ENCODE measurements at places on chromosomes 6 and 20.

- DNase-seq: no peak
Observed at GRCh38 chr20:56157530-56158203, 90.9 kb upstream of the MC3R start.

- no peak for DNase-seq
Observed at GRCh38 chr20:62505337-62506045, 29.7 kb upstream of the GATA5 start.

- DNase-seq: no peak
Observed at GRCh38 chr20:61895016-61895415, 170.7 kb downstream of the TAF4 start.

DNA sequence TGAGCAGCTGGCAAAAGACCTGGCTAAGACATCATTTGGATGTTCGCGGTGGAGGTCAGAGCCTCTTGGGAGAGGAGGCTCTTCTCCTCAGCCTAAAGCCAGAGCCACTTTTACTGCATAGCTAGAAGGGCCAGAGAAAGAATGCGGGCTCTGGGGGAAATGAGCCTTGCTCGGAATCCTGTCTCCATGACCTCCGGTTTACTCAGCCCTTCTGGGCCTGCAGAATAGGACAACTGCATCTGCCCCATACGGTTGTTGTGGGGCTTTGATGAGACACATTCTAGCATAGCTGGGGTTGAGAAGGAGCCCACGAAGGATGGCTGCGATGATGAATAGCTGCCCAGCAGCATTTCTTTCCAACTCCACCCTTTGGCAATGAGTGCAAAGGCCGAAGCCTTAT lies 115.0 kb upstream of the SLC22A23 start:
- DNase-seq: no peak

DNA sequence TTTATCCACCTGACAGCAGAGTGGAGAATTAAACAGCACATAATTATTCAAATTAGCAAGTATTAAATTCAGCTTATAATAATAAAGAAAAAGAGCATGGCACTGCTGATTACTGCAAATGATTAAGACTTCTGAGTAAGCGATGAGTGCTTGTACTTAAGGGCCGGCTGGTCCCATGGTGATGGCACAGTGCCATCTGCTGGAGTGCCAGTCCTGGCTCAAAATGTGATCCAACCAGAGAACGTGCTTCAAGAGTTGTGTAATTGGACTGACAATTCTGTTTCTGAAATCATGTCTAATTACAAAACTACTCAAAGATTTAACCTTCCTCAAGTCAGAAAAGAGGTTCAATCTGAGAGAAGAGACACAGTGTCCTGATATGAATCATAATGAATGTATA lies 181.6 kb upstream of the RGS17 start:
- peak; percentile 7 for DNase-seq

GRCh38 chr20:45853484-45853883 lies 3.7 kb downstream of the ACOT8 start:
- DNase-seq: no peak

Data from NCI-H1694 (cell line).